ENCODE measurements at places on chromosomes 7 and 10.

DNA sequence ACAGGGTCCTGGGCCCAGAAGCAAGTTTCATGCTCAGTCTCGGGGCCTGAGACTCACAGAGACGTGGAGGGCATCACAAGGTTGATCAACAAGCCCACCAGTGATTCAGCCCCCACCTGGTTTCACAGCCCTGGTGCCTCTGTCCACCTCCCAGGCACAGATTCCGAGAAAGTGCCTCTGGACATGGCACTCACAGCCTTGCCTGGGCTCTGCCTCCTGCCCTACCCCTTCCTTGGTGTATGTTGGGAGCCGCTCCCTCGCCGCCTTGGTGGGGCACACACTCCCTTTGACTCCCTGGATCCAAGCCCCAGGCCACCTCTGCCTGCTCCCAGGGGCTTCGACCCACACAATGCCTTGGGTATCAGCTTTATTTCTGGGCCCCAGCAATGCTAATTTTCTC, 200.8 kb upstream of the PPP2R2D start:
- DNase-seq: no peak

DNA sequence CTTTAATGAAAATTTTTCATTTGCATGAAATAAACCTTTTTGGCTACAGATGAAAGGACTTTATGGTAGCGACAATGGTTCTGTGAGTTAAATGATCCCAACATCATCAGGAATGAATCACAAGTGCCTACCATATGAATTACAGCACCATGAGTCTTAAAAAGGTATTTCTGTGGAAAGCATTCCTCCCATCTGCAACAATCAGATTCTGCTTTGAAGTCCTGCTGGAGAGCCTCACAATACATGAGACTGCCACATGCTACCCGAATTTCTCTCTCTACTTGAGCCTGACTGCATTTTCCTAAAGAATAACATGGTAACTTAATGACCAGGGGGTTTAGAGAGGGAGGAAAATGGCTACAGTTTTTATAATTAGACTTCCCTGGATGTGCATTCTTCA, 190.3 kb downstream of the TWIST1 start:
- no peak for DNase-seq

DNA sequence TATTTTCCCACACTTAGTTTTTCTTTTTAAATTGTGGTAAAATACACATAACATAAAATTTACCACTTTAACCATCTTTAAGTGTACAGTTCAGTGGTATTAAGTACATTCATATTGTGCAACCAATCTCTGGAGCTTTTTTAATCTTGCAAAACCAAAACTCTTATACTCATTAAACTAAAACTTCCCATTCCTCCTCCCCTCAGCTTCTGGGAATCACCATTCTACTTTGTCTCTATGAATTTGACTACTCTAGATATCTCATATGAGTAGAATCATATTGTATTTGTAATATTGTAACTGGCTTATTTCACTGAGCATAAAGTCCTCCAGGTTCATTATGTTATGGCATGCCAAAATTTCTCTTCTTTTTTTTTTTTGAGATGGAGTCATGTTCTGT, 86.4 kb upstream of the JAZF1 start:
- DNase-seq: no peak

GRCh38 chr7:137591421-137591837, 247.9 kb upstream of the PTN start:
- no peak for DNase-seq

- DNase-seq: no peak
These were observed 13.0 kb upstream of the CHST15 start for GRCh38 chr10:124106241-124106879.

DNA sequence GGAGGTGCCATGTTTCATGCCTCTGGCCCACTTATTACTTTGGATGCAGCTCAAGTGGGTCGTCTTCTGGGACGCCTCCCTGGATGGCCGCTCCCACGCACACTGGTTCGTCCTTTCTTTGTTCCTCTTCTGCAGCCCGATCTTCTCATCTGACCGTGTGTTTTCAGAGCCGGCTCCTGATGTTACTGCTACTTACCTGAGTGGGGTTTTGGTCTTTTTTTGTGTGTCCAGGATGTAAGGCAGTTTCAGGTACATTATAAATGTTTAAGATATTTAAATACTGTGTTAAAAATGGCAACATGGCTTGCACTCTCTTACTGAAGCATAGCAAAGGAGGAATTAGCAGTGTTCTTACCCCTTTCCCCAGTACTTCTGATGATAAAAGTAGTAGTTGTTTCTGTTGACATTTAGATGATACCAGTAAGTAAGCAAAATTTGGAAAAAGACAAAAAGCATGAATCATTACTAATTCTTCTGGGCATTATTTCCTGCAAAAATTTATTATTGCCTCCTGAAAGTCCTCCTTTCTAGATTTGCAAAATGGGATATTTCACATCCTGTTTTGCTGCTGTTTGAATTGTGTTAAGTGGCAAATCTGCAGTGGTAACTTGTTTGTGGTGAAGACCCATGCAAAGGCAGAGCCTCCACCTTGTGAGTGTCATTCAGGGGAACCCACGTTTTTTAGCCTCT, 59.4 kb downstream of the SHH start:
- no peak for DNase-seq

GRCh38 chr10:46310143-46310514, 23.3 kb downstream of the ANTXRL start:
- DNase-seq: no peak

- no peak for DNase-seq
These were observed 63.3 kb downstream of the MRC1 start for GRCh38 chr10:17872191-17873091.

DNA sequence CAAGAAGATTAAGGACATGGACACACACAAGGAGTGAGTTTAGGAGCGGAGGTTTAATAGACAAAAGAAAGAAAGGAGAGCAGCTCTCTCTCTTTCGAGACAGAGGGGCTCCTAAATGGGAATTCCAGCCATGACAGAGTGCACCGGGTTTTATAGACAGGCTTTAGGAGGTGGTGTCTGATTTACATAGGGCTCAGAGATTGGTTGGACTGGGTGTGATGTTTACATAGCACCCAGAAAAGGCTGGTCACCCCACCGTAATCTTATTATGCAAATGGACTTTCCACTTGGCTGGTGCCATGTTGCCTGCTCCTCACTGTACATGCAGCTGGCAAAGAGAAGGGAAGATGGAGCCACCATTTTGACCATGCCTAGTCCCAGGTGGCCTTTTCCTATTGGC, 28.4 kb upstream of the MRC1 start:
- DNase-seq: no peak

GRCh38 chr7:107931740-107932515, 40.9 kb downstream of the DLD start:
- no peak for DNase-seq

DNA sequence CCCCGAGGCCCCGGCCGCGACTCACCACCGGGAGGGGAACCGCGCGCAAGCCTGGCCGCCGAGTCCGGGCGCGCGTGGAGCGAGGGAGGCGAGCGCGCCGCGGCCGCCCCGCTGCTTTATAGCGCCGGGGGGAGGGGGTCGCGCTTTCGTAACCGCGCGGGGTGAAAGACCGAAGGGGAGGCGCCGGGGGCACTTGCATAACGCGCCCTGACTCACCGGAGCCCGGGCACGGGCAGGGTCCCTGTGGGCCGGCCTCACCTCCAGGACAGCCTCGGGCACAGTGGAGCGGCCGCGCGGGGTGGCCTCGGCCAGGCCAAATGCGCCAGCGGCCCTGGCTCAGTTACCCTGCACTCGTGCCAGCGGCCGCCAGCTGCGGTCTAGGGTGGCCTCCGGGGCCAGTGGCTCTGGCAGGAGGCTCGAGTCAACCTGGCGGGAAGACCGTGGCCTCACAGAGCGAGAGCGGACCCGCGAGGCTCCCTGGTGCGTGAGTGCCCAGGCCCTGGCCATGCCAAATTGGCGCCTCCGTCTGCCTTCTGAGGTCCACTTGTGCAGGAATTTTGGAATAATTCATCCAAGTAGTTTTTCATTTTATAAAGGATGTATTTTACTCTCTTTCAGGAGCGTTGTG, at the start of gene RBP4:
Gene RBP4 (minus strand): TSS at position 90 of the 628 bp plus-strand sequence. CDS start 207 bp downstream, outside the sequence.
- no peak for DNase-seq

DNA sequence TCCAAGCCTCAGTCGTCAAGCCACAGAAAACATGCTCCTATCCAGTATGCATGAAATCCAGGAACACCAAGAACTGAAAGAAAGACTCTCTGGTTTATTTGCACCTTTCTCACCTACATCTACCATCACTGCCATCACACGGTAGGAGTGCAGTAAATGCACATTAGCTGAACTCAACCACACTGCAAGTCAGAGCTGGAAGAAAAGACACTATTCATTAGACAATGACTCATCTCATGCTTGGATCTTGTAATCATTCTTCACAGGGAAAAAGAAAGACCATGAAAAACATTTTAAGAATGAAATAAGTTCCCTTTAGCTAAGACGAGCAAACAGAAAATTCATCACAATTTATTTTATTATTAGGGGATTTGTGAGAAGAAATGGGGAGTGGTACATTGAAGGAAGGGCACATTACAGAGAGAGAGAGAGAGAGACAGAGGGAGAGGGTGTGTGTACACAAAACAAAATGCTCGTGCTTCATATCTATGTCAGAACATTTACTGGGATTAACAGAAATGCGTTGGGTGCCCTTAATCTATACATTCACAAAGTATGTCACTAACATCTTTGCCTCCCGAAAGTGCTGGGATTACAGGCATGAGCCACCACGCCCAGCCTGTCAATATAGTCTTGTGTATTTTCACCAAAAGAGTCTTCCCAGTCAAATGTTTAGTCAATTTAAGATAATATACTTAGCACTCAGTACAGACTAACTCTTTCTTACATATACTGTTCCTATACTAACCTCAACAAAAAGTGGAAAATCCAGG, 324.9 kb downstream of the PARD3 start:
- no peak for DNase-seq

GRCh38 chr10:101161494-101162299, 30.6 kb downstream of the TLX1 start:
- peak; percentile 54 for DNase-seq

DNA sequence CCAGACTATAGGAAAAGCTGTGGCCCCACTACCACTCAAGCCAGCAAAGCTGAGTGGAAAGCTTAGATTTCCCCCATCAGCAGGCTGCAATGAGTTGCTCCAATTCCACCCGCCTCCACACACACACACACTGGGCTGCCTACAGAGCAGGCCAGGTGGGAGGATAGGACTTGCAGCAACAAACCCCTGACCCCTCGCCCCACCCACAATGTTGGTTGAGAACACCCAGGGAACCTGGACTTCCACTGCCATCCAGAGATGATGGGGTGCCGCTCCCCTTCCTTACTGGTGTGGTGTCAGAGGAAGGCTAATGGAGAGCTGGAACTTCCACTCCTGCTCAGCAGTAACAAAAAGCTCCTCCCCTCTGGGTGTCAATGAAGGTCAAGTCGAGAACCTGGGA, 16.8 kb upstream of the PLEKHA1 start:
- no peak for DNase-seq

- DNase-seq: no peak
These were observed 22.0 kb upstream of the SLF2 start for GRCh38 chr10:100890673-100891317.

DNA sequence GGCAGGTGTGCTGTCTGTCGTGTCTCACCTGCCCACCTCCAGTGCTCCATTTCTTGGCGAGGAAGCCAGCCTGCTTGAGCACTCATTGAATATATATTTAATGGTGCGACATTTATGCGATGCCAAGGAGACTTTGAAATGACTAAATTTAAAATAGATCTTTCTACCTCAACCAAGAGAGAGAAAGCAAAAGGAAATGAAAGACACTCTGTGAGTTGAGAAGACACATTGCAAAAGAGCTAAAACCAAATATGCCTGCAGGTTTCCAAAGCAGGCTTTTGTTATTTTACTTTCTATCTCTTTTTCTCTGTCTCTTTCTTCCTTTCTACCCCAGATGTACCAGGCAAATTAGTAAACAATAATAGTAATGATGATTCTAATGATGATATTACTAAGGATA, 53.6 kb upstream of the AOAH start:
- DNase-seq: no peak

GRCh38 chr10:101467286-101467770, 113.4 kb downstream of the BTRC start:
- peak; percentile 15 for DNase-seq

GRCh38 chr10:89399956-89400355, 7.5 kb downstream of the IFIT1 start:
- DNase-seq: no peak

DNA sequence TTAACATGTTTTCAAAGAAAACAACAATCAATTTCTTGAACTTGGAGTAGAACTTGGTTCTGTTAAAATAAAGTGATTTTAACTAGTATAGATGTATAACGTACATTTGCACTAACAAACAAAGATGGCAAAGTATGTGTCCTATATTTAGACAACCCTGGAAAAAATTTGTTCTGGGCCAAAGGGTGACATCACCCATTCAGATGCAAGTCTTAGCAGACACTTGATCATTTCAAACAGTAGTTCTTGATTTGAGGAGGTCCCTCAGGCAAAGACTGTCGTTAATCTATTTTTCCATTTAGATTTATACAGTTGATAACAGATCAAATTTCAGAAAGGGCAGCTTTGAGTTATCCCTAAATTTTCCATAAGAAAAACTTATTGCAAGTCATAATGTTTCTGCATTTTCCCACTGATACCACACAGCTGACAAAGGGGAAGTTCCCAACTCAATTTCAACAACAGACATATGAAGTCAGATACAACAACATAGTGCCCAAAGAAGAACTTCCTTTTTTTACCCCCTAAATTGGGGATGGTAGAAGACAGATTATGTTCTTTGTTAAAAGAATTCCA, 5.2 kb downstream of the NMT2 start:
- no peak for DNase-seq

- no peak for DNase-seq
These were observed 16.0 kb downstream of the TMEM273 start for GRCh38 chr10:49172061-49172776.

- no peak for DNase-seq
These were observed 3.1 kb downstream of the STARD3NL start for GRCh38 chr7:38181111-38181510.

DNA sequence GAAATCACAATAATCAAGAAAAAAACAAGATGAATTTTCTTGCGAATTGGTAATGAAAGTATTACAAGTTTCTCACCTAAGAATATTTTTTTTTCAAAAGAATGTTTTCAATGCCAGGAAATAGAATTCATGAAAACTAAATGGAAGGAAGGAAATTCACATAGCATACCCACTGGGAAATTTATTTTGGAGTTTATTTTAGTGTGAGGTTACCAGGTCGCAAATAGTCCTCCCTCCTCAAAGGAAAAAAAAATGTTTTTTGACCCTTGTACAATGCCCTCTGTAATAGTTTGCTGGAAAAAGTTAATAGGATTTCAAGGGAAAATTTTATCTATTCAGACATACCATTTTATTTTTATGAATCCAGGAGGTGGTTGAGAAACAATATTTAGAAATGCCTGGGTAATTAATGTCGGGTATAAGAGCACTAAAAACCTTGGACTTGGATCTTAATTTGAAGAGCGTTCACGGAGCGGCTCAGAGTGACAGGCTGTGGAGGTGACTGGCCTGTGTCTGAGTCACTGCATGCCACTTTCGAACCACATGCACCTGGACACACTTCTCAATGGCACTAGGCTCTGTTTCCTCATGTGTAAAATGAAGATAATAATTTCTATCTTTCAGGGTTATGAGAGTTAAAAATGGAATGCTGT, 28.2 kb downstream of the CUBN start:
- DNase-seq: no peak

- DNase-seq: no peak
These were observed 297.5 kb downstream of the PRKG1 start for GRCh38 chr10:51371743-51372142.

Measured in CD4-positive, alpha-beta T cell treated with Interferon gamma for 1 hour (primary cell).